Type B pancreatic cell (in vitro differentiated cells): ENCODE measurements at places on chromosomes 7 and 10.

DNA sequence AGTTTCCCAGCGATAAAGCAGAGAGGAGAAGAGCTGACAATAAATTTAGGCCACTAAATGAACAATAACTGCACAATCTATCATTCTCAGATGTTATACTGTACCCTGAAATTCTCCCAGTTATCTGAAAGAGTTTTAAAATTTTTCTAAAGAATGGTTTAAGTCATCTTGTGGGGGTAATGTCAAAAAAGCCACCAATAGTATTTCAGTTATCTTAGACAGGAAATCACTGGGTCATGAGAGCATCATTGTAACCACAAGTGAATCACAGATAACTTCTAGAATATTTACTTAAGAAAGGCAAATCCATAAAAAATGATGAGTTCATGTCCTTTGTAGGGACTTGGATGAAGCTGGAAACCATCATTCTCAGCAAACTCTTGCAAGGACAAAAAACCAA, 147.1 kb downstream of the DNAJB9 start:
- no peaks in the 10 kb centered on the region for H3K36me3 ChIP-seq
- H3K4me3 ChIP-seq = no peak overlapping the region
- H3K27ac ChIP-seq = no peak overlapping the region
- H3K27me3 ChIP-seq = peaks cover 4% of the 10 kb centered on the region
- DNase-seq = no peak

GRCh38 chr7:38123494-38123893, 54.6 kb upstream of the STARD3NL start:
- peaks cover 7% of the 10 kb centered on the region for H3K4me1 ChIP-seq
- no peak overlapping the region for H3K27ac ChIP-seq
- no peaks in the 10 kb centered on the region for H3K27me3 ChIP-seq
- no peak for DNase-seq
- no peaks in the 10 kb centered on the region for H3K36me3 ChIP-seq

GRCh38 chr7:69162931-69163670, 435.2 kb upstream of the AUTS2 start:
- H3K4me1 ChIP-seq = peaks cover 4% of the 10 kb centered on the region
- H3K27me3 ChIP-seq = no peaks in the 10 kb centered on the region
- H3K27ac ChIP-seq = no peak overlapping the region
- no peak overlapping the region for H3K4me3 ChIP-seq
- no peak for DNase-seq

GRCh38 chr10:103481974-103482531, 3.0 kb upstream of the CALHM3 start:
- peaks cover 21% of the 10 kb centered on the region for H3K4me1 ChIP-seq
- no peak for DNase-seq
- peaks cover 2% of the 10 kb centered on the region for H3K27me3 ChIP-seq
- peak overlapping the region; percentile 42 for H3K27ac ChIP-seq

GRCh38 chr7:20307901-20308300, 22.8 kb upstream of the ITGB8 start:
- H3K4me1 ChIP-seq = peaks cover 14% of the 10 kb centered on the region
- H3K36me3 ChIP-seq = no peaks in the 10 kb centered on the region
- H3K4me3 ChIP-seq = no peak overlapping the region
- DNase-seq = no peak

DNA sequence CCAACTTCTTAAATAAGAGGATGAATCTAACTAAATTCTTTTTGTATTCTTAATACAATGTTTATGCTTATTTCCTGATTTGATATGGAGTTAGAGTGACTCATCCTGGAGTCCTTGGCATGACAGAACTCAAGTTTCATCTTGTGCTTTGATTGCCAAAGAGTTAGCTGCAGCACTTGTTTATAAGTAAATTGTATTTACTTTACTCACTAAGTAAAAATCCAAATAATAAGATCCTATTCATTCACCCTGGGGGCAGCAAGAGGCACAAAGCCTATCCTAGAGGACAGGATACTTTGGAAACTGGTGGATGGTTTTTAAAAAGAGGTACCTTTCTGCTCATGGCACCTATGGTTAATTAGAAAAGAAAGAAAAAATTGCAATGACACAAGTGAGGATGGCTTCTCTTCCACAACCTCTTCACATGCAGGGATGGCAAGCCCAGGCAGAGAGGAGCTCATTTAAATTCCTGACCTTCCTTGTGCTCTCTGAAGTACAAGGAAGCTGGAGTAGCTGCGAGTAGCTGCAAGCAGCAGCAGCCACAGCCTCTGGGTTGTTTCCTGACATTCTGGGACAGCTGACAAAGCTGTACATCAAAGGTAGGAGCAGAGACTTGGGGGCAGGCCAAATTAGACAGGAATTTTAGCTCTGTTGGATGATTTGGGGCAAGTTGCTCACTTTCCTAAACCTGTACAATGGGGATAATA, 28.5 kb upstream of the CROT start:
- no peak overlapping the region for H3K27ac ChIP-seq
- no peak for DNase-seq
- no peak overlapping the region for H3K4me3 ChIP-seq
- H3K27me3 ChIP-seq = no peaks in the 10 kb centered on the region
- H3K36me3 ChIP-seq = peaks cover 6% of the 10 kb centered on the region

- H3K4me3 ChIP-seq = no peak overlapping the region
- no peak for DNase-seq
- H3K36me3 ChIP-seq = no peaks in the 10 kb centered on the region
- peaks cover 3% of the 10 kb centered on the region for H3K27me3 ChIP-seq
These were observed 131.8 kb upstream of the PALS2 start for GRCh38 chr7:24441314-24442027.

DNA sequence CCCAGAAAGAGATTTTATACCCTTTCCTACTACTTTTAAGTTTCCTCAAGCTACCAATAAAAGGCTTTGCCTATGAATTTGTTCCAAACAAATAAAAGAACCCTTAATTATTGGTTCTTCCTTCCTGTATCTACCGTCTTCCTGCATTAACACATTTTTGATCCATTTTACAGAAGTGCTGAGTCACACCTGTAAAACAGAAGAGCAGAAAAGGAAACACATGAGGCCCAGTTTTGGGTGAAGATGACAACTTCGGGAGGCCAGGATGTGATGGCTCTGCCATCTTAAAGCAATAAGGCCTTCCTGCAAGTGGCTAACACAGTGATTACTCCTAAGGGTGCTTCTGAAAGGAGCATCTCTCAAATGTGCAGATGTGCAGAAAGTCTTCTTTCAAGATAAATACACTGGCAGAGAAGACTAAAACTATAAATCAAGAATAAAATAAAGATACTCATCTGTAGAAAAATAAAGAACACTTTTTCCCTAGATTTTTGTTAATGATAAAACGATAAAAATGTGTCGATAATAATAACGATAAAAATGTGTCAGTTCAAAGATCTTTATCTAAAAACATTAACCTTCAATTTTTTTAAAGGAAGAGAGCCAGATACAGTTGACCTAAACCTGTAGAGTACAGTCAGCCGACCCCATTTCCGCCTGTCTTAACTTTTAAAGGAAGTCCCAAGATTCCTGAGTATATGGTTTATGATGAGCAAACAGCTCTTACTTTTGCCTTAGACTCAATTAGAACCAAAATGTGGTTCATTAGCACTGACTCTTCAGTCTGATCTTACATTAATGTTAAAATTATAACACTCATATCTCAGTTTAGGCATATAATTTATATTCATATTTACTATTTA, 108.6 kb downstream of the UBE2H start:
- peaks cover 20% of the 10 kb centered on the region for H3K4me1 ChIP-seq
- peak overlapping the region; percentile 14 for H3K27ac ChIP-seq
- H3K27me3 ChIP-seq = no peaks in the 10 kb centered on the region
- peaks cover 20% of the 10 kb centered on the region for H3K36me3 ChIP-seq
- DNase-seq = no peak

- peak; percentile 49 for DNase-seq
- H3K4me1 ChIP-seq = peaks cover 12% of the 10 kb centered on the region
- H3K27ac ChIP-seq = no peak overlapping the region
- peaks cover 6% of the 10 kb centered on the region for H3K36me3 ChIP-seq
These were observed 7.8 kb downstream of the ADRA2A start for GRCh38 chr10:111084366-111085255.

- peaks cover 17% of the 10 kb centered on the region for H3K27me3 ChIP-seq
- H3K4me3 ChIP-seq = no peak overlapping the region
- no peaks in the 10 kb centered on the region for H3K36me3 ChIP-seq
- no peak for DNase-seq
These were observed 28.2 kb downstream of the IL15RA start for GRCh38 chr10:5949009-5949759.

- no peak overlapping the region for H3K4me3 ChIP-seq
- H3K27me3 ChIP-seq = no peaks in the 10 kb centered on the region
- no peaks in the 10 kb centered on the region for H3K36me3 ChIP-seq
- no peak overlapping the region for H3K27ac ChIP-seq
These were observed 143.9 kb upstream of the SEMA3C start for GRCh38 chr7:81062755-81063154.

DNA sequence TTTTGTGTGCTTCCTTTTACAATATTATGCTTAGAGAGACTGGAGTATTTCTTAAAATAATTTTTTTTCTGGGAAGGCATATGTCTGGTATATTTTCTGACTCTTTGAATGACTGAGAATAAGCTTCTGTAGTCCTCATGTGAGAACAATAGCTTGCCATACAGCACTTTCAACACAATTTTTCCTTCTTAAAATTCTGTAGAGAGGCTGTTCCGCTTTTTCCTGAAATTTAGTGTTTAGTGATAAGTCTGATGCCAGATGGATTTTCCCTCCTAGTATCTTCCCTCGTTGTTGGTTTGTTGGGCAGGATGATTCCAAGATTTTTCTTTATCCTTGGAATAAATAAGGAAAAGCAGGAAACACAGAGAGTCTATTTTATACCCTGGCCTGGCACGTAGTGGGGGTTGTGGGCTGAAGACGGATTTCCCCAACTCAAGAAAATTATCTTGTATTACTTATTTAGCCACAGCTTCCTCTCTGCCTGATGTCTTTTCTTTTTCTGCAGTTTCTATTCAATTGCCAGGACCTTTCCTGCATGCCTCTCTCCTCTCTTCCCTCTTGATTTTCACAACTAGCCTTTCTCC, 111.2 kb downstream of the AOAH start:
- peaks cover 34% of the 10 kb centered on the region for H3K4me1 ChIP-seq
- no peak for DNase-seq
- H3K27ac ChIP-seq = no peak overlapping the region
- no peak overlapping the region for H3K4me3 ChIP-seq

- peak overlapping the region; percentile 59 for H3K27ac ChIP-seq
- H3K27me3 ChIP-seq = peaks cover 7% of the 10 kb centered on the region
- no peaks in the 10 kb centered on the region for H3K36me3 ChIP-seq
These were observed 42.3 kb upstream of the DUSP5 start for GRCh38 chr10:110455446-110455845.

GRCh38 chr10:26043469-26043868, 109.4 kb downstream of the MYO3A start:
- DNase-seq = no peak
- no peaks in the 10 kb centered on the region for H3K27me3 ChIP-seq
- H3K36me3 ChIP-seq = peaks cover 4% of the 10 kb centered on the region
- H3K4me3 ChIP-seq = no peak overlapping the region

- no peaks in the 10 kb centered on the region for H3K27me3 ChIP-seq
- no peak overlapping the region for H3K4me3 ChIP-seq
- no peak for DNase-seq
- peaks cover 6% of the 10 kb centered on the region for H3K4me1 ChIP-seq
- H3K27ac ChIP-seq = no peak overlapping the region
These were observed 36.5 kb downstream of the MCU start for GRCh38 chr10:72728462-72728861.

DNA sequence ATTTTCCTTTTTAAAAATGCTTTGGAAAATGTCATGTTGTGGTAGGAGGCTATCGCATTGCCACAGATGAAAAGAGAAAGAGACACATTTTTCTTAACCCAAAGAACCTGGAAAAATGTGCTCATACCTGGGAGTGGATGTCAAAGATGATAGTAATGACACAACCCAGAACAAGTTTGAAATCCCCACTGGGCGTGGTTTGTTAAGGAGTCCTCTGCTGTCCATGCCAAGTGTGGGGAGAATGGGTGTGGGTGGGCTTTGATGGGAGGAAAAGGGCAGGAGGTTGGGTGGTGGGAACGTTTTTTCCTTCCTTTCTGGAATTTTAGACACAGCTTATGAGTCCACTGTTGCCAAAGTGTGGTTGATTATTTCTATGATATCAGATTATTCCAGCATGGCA, 10.9 kb downstream of the OPTN start:
- H3K4me3 ChIP-seq = no peak overlapping the region
- H3K27me3 ChIP-seq = no peaks in the 10 kb centered on the region
- peak overlapping the region; percentile 62 for H3K27ac ChIP-seq

GRCh38 chr7:4789194-4790077, 14.0 kb downstream of the AP5Z1 start:
- no peaks in the 10 kb centered on the region for H3K27me3 ChIP-seq
- DNase-seq = no peak
- H3K36me3 ChIP-seq = peaks cover 4% of the 10 kb centered on the region
- no peak overlapping the region for H3K27ac ChIP-seq
- H3K4me1 ChIP-seq = peaks cover 4% of the 10 kb centered on the region
- H3K4me3 ChIP-seq = no peak overlapping the region

DNA sequence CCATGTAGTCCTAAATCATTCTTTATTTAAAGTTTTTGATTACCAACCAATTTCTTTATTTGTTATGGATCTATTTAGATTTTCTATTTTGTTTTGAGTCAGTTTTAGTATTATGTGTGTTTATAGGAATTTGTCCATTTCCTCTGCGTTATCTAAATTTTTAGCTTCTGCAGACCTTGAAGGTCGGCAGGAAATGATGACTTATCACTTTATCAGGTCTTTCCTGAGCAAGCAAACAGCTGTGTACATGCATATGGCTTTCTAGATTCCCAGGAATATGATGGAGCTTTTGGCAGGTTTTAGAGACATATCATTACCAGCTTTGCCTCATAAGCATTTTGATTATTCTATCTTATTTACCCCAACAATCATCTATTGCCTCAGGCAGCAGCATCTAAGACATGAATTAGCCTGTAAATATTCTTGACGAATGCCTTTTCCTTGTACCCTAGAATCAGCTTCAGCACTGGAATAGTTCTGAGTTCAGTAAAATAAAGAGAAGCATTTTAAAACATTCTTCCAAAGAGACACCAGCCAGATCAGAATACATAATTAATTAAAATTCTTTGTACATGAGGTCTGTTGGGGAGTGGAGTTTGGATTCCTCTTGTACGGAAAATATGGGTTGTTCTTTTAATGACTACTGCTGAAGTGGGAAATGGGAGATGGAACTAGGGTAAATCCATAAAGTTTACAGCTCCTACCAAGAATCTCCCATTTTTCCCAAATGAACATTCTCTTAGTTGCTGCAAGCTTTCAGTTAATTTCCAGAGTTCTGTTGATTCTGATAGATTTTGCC, 408.8 kb upstream of the SEMA3C start:
- no peak for DNase-seq
- no peak overlapping the region for H3K4me3 ChIP-seq
- no peaks in the 10 kb centered on the region for H3K36me3 ChIP-seq
- H3K27me3 ChIP-seq = no peaks in the 10 kb centered on the region

- no peak for DNase-seq
- H3K27me3 ChIP-seq = peaks cover 26% of the 10 kb centered on the region
- no peaks in the 10 kb centered on the region for H3K4me1 ChIP-seq
- H3K36me3 ChIP-seq = no peaks in the 10 kb centered on the region
- H3K4me3 ChIP-seq = no peak overlapping the region
These were observed 28.6 kb upstream of the DMBT1 start for GRCh38 chr10:122531939-122532338.
